ENCODE measurements at places on chromosomes 3 and 15. TPM values are rescaled to one million over a fixed set of nuclear protein-coding genes. Genes with fewer than 3 reads are reported as not detected.

Gene TRNT1
- total RNA-seq, result 22.4 TPM

Gene XCR1
- total RNA-seq, result not detected

Gene GNB4
- total RNA-seq, result 79.3 TPM

Gene NDUFB5
- 108 TPM for total RNA-seq

DNA sequence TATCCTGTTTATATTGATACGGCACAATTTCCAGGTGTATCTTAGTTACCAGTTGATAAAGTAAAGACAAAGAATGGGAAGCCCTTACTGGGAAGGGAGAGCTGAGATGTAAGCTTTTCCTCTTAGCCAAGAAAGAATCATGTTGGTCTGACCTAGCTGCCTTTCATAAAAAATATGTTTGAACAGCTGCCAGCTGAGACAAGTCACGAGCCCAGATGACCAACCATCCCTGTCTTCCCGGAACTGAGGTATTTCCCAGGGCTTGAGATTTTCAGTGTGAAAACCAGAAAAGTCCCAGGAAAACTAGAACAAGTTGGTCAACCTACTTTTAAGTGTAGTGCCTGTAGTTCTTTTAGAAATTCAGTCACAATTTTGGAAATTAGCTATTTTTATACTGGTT is 3.6 kb upstream of the MYH15 start:
- no peak for DNase-seq

All from osteoblast (primary cell).